ENCODE measurements at places on chromosomes 12 and 14.

DNA sequence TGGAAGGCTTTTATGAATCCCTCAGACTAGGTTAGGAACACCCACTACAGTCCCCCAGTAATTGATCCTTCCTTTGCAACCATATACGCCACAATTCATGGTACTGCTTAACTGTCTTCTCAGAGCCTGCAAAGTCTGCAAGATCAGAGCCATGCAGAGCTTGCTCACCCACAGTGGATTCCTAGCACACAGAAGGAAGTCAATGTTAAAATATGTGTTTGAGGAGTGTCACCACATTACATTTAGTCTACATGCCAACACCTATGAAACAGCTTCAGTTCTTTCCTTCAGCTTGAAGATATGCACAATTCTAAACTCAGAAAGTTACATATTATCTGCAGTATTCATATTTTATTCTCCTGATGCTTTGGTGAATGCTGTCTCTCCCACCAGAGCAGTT is 138.5 kb downstream of the NDUFA12 start:
- DNase-seq: no peak

- no peak for DNase-seq
Measured at GRCh38 chr12:127277882-127278281, 989.1 kb upstream of the TMEM132C start.

GRCh38 chr14:53536446-53536845 is 383.3 kb upstream of the DDHD1 start:
- no peak for DNase-seq

DNA sequence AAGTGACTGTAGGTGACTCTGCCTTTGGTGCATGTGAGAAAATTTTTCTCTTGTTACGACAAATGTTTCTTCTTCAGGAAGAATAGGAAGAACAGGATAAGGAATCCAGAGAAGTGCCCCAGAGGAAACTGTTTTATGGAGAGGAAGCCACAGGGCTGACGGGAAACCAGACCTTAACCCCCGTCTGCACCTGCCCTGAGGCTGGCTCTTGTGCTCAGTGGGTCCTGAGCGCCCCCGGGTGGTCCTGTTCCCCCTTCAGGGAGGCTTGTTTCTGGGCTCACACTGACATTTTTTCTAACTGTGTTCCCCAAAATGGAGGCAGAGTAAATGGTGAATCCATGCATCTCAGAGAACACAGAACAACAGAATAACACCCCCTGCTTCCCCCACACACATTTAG is 691.8 kb downstream of the TMEM121 start:
- no peak for DNase-seq
